ENCODE measurements at places on chromosomes 4 and X.

DNA sequence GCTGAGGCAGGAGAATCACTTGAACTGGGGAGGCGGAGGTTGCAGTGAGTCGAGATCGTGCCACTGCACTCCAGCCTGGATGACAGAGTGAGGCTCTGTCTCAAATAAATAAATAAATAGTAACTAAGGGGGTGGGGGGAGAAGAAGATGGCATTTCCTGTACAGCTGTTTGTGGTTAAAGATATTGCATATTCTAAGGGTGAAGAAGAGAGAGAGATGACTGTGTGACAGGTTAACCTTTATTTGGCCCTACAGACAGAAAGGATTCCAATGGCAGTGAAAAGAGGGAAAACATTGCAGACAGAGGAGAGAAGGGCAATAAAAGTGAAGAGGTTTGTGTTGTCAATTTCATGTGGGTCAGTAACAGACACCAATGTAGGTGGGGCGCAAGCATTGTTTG lies 9.4 kb downstream of the TASL start:
- DNase-seq: no peak

GRCh38 chr4:83267121-83267829 lies 17.3 kb downstream of the COQ2 start:
- peak; percentile 83 for DNase-seq

DNA sequence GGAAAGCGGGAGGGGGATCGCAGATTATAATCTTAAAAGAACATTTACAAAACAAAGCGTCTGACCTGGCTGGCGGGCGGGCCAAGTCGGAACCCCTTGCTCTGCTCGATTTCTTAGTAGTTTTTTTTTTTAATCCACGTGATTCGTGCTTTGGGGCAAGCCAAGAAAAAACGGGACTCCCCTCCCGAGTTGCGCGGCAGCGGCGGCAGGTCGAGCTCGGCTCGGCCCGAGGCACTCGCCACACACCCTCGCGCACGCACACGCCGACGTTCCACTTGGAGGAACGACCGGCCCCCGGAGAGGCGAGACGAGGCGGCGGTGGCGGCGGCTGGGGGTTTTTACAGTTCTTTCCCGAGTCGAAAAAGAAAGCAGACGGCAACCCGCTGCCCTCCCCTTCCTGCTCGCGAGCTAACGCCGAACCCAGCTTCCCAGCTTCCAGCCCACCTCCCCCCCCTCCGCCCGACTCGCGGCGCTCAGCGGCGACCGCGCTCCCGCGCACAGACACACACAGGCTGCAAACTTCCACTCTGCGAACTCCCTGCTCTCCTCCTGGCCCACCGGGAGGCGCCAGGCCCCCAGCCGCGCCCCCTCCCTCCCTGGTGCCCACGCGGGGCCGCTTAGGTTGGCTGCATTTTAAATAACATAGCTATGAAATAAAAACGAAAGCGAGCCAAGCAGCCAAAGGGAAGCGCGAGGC lies 1.2 kb downstream of the BCOR start:
- DNase-seq: peak; percentile 84

DNA sequence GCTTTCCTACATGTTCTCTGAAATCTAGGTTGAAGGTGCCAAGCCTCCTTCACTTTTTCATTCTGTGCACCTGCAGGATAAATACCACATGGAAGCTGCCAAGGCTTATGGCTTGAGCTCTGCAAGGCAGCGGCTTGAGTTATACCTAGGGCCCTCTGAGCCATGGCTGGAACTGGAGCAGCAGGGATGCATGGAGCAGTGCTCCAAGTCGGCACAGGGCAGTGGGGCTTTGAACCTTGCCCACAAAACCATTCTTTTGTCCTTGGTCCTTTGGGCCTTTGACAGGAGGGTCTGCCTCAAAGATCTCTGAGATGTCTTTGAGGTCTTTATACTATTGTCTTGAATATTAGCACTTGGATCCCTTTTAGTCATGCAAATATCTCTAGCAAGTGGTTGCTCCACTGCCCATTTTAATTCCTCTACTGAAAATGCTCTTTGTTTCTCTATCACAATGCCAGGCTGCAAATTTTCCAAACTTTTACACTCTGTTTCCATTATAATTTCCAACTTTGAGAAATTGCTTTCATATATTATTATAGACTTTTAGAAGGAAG lies 536.2 kb upstream of the KLHL4 start:
- no peak for DNase-seq

GRCh38 chrX:13005661-13006473 lies 31.0 kb downstream of the TMSB4X start:
- no peak for DNase-seq

GRCh38 chrX:132433001-132433400 lies 55.8 kb downstream of the MBNL3 start:
- DNase-seq: no peak

DNA sequence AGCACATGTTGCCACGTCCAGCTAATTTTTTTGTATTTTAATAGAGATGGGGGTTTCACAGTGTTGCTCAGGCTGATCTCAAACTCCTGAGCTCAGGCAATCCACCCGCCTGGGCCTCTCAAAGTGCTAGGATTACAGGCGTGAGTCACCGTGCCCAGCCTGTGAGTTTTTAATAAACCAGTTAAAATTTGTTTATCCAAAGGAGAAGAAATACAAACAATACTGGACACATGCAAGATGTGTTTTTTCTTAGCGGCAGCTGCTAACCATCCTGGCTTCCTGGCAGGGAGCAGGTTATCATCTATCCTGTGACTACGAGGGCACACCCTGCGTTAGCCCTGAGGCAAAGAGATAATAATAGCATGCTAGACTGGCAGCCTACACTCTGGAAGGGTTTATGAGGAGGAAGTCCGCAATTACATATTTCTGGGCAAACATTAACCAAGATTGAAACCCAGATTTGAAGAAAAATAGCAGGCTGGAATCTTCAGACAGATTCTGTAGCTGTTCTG lies 191.4 kb downstream of the SPRY1 start:
- no peak for DNase-seq

DNA sequence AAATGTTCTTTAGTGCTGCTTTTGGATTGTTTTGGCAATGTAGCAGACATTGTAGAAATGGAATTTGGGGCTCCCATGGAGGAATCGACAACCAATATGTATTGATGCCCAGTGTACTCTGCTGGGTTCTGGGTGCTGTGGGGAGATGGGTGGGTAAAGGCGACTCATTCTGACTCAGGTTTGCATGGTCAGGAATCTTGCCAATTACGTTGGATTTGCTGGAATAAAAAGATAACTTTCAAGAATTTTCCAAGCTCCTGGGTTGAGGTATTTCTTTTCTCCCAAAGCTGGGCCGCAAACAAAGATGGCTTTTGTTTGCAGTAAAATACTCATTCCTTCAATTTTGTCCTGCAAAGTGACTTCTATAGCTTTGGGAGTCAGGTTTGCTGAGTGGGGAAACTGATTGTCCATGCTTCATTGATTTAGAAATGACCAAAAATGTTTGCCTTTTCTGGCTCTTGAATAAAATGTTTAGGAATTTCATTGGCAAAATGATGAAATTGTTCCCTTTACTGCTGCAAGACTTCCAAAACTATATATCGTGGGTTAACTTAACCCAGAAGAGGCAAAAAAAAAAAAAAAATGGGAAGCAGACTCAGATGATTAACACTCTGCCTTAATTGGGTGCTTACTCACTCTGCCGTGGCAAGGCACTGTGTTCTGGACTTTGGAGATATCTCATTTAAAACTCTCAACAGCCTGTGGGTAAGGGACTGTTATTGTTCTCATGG lies 57.0 kb downstream of the RTL9 start:
- no peak for DNase-seq

DNA sequence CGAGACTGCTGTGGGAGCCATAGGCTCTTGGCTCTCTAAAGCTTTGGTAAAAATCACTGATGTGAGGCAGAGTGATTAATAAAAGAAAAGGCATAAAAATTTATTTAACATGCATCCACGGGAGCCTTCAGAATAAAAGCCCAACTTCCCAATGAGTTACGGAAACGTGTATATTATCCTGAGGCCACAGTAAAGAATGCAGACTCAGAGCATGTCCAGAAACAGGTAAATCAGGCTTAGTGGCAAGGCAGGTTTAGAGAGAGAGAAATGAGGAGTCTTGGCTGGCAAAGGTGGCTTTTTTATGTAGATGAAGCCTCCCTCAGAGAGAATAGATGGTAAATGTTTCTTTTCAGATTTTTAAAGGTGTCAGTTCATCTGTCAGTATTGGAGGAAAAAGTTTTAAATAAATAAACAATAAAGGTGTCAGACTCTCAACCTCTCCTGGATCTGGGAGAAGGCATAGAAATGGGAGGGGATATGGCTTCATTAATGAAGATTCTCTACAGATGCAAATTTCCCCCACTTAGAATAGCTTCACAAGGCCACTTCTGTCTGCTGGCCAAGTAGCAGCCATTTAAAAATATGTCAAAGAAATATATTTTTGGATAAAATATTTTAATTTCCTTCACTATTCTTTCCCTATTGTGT lies 24.0 kb downstream of the C4orf51 start:
- DNase-seq: no peak

DNA sequence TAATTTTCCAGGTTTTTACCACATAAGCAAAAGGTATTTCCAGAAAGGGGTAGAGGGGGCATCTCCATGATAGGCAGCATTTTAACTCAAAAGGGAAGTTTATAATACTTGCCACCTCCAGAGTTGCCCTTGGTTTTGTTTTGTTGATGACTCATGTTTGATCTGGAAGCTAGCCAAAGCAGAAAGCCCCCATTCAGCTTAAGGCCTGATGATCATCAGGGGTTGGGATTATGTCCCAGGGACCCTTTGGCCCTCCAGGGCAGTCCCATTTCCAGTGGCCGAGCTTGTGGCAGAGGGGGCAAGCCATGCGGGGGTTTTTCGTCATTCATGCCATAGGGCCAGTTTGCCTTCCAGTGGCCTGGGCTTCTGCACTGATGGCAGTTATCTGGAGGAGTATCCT lies 143.0 kb upstream of the PLAC1 start:
- DNase-seq: no peak

DNA sequence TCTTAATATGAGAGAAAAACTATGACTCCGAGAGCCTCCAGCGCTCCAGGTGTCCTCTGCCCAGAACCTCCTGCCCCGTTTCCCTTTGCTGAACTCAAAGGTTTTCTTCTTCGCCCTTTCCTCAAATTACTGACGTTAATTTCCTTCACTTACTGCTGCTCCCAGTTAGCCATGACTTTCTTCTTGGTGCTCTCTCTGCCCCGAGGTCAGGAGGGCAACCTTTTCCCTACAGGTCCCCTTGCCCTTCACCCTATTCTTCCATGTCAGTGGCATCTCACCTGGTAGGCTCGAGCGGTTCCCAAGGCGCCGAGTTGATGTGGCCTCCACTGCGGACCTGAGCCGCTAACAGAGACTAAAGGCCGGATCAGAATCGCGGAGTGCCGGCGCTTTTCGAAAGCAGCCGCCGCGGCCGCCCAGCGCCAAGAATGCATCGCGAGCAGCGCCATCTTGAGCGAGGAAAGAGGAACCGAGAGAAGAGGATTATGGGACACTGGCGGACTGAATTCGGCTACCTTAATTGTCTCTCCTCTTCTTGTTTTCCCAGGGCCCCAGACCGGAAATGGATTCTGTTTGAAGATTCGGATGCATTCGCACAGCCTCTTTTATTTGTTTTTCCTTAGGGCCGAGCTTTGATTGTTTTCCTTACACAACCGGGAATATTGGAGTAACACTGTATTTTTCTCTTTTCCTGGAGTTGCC lies at the start of gene ABCB7:
Gene ABCB7 (minus strand): TSS at position 457 of the 699 bp plus-strand sequence. CDS start 11 bp downstream, at position 446.
- DNase-seq: peak; percentile 54

DNA sequence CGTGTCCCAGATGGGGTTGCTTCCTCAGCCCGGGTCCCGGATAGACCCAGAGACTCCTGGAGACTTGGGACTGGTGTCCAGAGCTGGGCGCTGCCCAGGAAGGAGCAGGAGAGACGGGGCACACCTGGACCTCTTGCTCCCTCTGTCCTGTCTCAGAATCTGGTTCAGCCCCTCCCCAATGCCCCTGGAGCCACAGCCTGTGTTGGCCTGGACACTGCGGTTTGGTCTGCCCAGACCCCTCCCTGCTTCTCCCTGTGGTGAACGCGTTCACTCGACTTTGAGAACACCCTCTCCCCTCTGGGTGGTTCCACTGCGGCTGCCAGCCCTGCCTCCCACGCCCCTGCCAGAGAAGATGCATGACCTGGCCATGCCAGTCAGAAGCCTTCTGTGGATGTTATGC lies 111.1 kb downstream of the HMX1 start:
- DNase-seq: peak; percentile 11

DNA sequence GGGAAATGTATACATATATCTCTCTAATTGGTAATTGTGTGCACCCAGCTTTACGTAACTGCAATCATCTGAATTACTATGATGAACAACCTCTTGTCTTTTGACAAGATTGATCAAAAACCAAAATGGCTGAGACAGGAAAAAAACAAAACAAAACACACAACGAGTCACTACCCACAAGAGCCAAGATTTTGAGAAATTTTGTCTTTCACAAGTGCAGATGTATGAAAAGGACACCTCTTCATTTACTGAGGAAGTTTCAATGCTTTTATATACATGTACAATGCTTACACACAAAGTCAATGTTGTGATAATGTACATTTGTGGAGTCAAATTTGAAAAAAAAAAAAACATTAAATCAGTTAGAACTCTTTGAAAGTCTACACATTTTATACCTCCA lies 224.6 kb downstream of the SCFD2 start:
- DNase-seq: no peak

- no peak for DNase-seq
Observed at GRCh38 chr4:183863155-183863825, 41.8 kb upstream of the STOX2 start.

GRCh38 chr4:17068392-17068791 lies 169.9 kb upstream of the LDB2 start:
- DNase-seq: no peak

- no peak for DNase-seq
Observed at GRCh38 chr4:148962539-148963290, 520.5 kb upstream of the NR3C2 start.

DNA sequence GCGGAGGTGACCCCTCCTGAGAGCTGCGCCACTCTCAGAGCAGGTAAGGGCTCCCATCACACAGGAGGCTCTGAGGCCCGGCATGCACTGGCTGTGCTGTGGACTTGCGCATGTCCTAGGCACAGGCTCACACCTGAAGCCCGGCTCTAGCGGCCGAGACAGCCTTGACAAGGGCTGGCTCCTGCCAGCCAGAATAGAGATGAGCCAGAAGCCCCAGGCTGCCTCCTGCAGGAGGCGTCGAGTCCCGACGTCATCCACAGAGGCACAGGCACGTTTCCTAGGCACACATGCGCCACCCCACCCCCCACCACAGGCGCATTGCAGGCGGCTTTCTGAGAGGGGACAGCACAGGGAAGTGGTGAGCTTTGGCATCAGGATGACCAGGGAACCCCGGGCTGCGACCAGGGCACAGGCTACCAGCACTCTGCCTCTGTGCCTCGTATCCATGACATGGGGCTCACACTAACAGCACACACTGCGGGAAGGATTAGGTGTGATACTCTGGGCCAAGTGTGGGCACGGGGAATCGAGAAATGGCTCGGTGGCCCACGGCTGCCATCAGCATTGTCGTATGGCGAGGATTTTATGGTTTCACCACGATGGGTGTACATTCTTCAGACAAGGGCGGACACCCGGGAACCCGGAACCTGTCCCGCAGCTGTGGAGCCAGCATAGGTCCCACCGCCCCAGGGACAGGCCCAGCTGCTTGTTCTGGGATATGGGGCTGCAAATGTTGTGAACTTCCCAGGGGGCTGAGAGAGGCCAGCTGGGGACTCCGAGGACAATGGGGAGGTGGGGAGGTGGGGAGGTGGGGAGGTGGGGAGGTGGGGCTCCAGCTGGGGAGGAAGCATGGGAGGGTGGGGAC lies 90.7 kb upstream of the ADRA2C start:
- DNase-seq: peak; percentile 41

GRCh38 chr4:149161247-149161646 lies 654.4 kb downstream of the IQCM start:
- DNase-seq: no peak
